ENCODE measurements at places on chromosomes 7 and 10. TPM values are rescaled to one million over a fixed set of nuclear protein-coding genes. Genes with fewer than 3 reads are reported as not detected.

DNA sequence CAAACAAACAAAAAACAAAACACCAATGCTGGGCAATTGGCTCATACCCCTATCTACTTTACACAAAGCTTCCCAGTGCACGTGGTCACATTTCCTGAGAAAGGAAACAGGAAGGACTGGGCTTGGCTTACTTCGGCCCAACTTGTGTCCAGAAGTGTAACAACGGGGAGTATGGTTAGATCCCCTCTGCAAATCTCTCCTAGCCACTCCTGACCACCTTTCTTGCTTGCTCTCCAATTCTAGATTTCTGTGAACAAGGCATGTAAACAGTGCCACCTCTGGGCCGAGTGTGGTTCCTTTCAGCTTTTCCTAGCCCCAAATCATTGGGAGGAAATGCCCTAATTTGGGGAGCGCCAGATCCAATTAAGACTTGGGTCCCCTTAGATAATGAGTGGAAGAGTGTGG lies 21.0 kb upstream of the FRAT2 start:
- no peak for DNase-seq

RAB18 gene
- total RNA-seq = 114 TPM

DNA sequence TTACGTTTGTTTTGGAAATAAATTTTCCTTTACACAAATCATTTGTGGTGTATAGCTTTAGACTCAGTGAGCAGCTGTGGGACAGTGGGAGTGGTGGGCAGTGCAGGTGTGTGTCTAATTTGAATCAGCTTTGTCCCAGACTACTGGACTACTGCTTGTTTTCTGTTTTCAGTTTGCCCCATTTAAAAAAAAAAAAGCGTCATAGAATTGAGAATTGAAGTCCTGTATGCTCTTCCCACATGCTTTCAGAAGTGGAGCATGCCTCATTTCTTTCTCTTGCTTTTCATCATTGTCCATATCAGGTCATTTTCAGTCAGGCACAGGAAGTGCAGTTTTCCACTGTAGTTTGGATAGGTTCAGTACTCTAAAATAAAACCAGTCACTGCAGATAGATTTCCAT lies 66.1 kb downstream of the SHH start:
- no peak for DNase-seq

DNA sequence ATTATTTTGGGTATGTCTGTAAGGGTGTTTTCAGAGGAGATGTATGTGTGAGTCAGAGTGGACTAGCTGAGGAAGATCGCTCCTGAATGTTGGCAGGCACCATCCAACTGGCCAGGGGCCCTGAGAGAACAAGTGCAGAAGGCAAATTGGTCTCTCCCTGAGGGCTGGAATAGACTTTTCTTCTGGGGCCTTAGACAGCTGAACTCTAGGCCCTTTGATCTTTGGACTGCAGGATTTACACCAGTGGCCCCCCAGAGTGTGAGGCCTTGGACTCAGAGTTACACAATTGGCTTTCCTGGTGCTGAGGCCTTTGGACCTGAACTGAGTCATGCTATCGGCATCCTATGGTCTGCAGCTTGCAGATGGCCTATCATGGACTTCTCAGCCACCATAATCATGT lies 217.2 kb downstream of the REEP3 start:
- DNase-seq = no peak

RAMP3 gene
- 33.8 TPM for total RNA-seq

Measured in Right ventricle myocardium inferior (tissue), 1 donor.